ENCODE measurements at places on chromosomes 4 and X. TPM values are rescaled to one million over a fixed set of nuclear protein-coding genes. Genes with fewer than 3 reads are reported as not detected.

Gene CD38
- total RNA-seq: 3.6 TPM

Gene ABLIM2
- total RNA-seq: 11.0 TPM

Gene RHOXF2
- not detected for total RNA-seq

Gene GDI1
- 99.7 TPM for total RNA-seq

Gene HSFX4
- total RNA-seq: not detected

Gene ARHGAP6
- 5.9 TPM for total RNA-seq

Gene DCUN1D4
- total RNA-seq: 26.5 TPM

Gene PNMA5
- not detected for total RNA-seq

Gene MID1
- 29.9 TPM for total RNA-seq

All from Peyer's patch (tissue), 4 donors.